NCI-H146 (cell line): ENCODE measurements at places on chromosomes 6 and 20.

DNA sequence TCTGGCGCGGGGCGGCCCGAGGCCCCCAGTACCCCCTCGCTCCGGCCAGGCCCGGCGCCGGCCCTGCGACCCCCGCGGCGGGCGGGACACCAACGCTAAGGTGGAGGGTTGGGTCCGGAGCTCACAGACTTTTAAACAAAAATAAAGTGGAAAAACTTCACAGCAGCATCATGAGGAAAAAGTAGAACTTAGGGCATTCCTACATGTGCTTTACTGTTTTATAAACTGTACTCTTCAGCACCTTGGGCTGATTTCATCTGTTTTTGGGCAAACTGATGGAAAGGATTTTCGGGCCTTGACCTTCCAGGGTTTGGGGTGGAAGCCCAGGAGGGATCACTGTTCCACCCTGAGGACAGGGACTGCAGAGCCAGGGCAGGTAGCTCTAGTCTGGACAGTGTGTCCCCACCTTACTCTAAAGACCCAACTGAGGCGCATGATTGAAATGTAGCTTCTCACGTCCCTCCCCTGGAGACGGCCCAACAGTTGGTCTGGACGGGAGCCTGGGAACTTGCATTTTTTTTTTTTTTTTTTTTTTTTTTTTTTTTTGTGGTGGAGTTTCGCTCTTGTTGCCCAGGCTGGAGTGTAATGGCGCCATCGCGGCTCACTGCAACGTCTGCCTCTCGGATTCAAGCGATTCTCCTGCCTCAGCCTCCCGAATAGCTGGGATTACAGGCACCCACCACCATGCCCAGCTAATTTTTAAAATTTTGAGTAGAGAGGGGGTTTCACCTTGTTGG is 740 bp downstream of the NELFCD start:
- DNase-seq: peak; percentile 29

DNA sequence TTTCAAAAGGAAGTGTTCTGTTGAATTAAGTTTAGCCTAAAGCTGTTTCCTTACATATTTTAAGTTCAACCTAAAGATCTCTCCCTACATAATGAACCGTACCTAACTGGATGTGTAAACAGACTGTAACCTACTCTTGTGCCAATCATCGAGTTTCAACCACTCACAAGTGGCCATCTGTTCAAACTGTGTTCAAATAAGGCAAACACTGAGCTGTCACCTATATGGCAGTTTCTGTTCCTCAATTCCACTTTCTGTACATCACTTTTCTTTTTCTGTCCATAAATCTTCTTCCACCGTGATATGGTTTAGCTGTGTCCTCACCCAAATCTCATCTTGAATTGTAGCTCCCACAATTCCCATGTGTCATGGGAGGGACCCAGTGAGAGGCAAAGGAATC is 428.6 kb downstream of the HACE1 start:
- no peak for DNase-seq

GRCh38 chr6:145963216-145964068 is 716 bp downstream of the SHPRH start:
- peak; percentile 86 for DNase-seq

GRCh38 chr6:51459958-51460357 is 627.5 kb downstream of the PKHD1 start:
- DNase-seq: no peak

DNA sequence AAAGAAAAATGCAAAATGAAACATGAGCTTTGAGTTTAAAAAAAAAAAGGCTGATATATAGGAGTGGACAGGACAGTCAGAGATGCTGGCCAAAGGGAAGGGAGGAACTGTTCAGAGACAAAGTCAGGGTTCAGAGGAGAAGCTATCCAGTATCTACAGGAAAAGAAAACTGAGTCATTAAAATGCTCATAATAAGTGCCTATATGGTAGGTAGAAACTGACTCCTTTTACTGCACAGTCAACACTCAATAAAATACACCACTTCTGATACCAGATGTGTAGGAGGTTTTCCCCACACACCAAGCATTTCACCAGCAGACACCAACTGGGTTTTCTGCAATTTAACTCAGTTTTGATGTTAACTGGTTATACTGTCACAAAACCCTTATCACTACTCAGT is 32.9 kb downstream of the FRK start:
- no peak for DNase-seq
